ENCODE measurements at places on chromosomes 5 and 9.

- no peak for DNase-seq
Observed at GRCh38 chr9:137556069-137556838, 4.6 kb downstream of the MRPL41 start.

DNA sequence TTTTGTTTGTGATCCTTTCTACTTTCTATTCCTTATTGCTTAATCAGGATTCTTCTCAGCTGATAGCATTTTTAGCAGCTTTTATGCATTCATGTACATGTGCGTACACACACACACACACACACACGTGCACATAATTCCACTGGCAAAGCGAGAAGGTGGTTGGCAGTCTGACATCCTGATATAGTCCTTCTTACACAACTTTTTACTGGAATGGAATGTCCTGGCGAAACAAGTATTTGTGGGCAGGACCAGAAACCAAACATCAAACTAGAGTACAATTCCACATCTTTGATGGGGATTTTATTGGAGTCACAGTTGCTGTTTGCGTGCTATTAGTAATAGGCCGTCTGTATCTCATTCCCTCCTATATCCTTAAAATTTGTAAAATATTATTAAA lies 356.5 kb downstream of the CCDC171 start:
- DNase-seq: no peak

- DNase-seq: no peak
Observed at GRCh38 chr9:132020820-132021510, 58.7 kb downstream of the MED27 start.

- no peak for DNase-seq
Observed at GRCh38 chr9:93676310-93677047, 100.1 kb downstream of the PHF2 start.

DNA sequence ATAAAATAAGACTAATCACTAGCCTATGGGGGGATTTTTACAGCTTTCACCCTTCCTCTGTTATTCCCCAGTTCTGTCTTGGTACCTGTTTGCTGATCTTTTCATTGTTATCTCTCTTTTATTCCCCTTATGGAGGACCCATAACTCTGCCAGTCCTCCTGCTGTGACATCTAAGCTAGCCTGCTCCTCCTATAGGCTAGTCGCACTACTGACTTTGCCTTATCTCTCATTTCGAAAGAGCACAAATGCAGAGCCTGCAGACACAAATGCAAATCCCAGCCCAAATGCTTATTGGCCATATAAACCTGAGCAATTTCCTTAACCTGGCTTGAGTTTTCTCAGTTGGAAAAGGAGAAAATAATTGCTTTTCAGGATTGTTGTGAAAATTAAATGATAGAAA lies 59.1 kb upstream of the CAMK4 start:
- no peak for DNase-seq

DNA sequence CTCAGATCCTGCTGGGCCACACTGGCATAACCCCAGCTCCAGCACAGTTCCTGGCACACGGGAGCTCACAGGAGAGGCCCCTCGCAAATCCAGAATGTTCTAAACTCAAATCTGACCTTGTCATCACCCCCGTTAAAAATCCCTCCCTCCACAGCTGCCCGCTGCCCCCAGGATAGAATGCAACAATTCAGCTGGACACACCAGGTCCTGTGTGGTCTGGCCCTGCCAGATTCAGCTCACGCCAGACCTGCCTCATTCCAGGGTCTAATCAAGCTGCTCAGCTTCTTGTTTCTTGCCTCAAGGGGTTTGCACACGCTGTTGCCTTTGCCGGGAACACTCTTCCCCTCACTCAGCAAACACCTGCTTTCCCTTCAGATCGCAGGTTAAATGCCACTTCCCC lies 45.0 kb upstream of the ASS1 start:
- no peak for DNase-seq

GRCh38 chr9:106958955-106959657 lies 96.1 kb downstream of the ZNF462 start:
- no peak for DNase-seq
